ENCODE measurements at places on chromosomes 2 and 18. TPM values are rescaled to one million over a fixed set of nuclear protein-coding genes. Genes with fewer than 3 reads are reported as not detected.

SPTBN1 gene
- 385 TPM for total RNA-seq

MYL1 gene
- total RNA-seq, result not detected

PTPRN gene
- 2.2 TPM for total RNA-seq

ACSL3 gene
- 306 TPM for total RNA-seq

RESP18 gene
- not detected for total RNA-seq

MFSD2B gene
- total RNA-seq, result not detected

PDCL3 gene
- total RNA-seq, result 13.9 TPM

RAX gene
- total RNA-seq, result not detected

CENPA gene
- total RNA-seq, result not detected

UGT1A5 gene
- total RNA-seq, result 0.24 TPM

ZBTB7C gene
- total RNA-seq, result under 0.01 TPM

MAP3K19 gene
- not detected for total RNA-seq

PMAIP1 gene
- 45.5 TPM for total RNA-seq

SERPINB4 gene
- total RNA-seq, result 10.8 TPM

FHL2 gene
- 50.3 TPM for total RNA-seq

STPG4 gene
- total RNA-seq, result not detected
